ENCODE measurements at places on chromosomes 5 and 9.

GRCh38 chr5:179791881-179792611, 1.7 kb upstream of the LTC4S start:
- DNase-seq = no peak

DNA sequence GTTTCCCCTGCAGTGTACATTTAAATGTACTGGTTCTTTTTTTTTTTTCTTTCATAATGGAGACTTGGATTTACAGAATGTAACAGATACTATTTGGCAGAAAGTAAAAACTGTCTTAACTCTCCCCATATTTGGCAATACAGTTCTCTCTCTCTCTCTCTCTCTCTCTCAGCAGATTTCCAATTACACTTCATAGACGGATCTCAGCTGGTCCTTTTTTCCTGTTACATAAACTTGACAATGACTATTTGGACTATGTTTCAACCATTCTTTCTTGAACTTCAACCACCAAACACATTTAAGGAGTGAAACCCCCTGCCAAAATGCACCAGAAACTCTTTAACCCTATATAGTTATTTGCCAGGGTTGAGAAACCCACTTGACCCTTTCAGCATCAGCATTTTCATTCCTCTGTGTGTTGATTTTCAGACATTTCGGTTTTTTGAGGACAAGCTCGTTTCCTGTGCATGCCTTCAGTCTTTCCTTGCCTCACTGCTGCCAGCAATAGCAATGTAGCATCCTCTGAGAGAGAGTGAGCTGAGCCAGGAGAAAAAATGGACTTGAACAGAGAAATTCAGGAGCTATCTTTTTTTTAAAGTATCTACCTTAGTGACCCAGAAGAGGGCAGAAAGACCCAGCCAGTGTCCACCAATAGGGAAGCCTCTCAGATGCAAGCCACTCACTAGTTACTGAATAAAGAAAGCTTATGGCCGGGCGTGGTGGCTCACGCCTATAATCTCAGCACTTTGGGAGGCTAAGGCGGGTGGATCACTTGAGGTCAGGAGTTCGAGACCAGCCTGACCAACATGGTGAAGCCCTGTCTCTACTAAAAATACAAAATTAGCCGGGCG, 26.0 kb upstream of the GNA14 start:
- no peak for DNase-seq

- no peak for DNase-seq
Observed at GRCh38 chr9:118618084-118618483, 751.2 kb downstream of the BRINP1 start.

GRCh38 chr5:59746241-59746765, 147.2 kb downstream of the PDE4D start:
- no peak for DNase-seq

DNA sequence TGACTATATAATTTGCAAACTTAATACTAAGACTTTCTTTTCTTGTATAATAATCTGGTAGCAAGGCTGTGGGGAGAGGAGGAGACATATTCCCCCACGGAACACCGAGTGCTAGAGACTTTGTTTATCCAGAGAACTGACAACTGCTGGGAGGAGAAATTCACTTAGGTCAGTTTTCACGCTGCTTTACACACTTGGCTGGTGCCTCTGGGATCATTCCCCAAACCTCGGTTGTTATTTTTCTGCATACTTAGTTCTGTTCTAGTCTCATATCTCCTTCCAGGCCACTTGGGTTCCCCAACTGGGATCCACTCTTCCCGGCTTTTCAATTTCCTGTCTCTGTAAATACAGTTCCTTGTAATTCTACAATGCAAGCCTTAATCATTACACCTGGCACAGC, 238.2 kb upstream of the ADAMTS16 start:
- no peak for DNase-seq

- no peak for DNase-seq
Observed at GRCh38 chr9:73234008-73234360, 82.3 kb downstream of the ANXA1 start.

GRCh38 chr5:177404641-177405179, 4.2 kb upstream of the PFN3 start:
- no peak for DNase-seq

GRCh38 chr5:108303611-108304010, 78.3 kb downstream of the FBXL17 start:
- DNase-seq = no peak

GRCh38 chr9:73260506-73260905, 108.8 kb downstream of the ANXA1 start:
- no peak for DNase-seq

DNA sequence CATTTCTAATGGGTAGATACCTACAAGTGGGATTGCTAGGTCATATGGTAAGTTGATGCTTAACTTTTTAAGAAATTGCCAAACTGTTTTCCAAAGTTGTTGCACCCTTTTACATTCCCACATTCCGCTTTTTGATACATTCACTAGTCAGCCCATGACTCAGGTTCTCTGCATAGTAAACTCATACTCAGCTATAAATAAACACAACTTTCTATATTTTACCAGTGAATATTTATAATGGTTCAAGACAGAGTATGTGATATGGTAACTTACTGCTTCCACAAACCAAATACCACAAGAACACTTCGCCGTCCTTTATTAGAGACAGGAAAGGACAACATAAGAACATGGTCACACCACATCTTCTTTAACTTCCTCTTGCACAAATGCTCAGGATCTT, 54.0 kb downstream of the PLPP1 start:
- DNase-seq = no peak

- DNase-seq = no peak
Observed at GRCh38 chr5:76606701-76607100, 16.5 kb downstream of the F2RL2 start.

DNA sequence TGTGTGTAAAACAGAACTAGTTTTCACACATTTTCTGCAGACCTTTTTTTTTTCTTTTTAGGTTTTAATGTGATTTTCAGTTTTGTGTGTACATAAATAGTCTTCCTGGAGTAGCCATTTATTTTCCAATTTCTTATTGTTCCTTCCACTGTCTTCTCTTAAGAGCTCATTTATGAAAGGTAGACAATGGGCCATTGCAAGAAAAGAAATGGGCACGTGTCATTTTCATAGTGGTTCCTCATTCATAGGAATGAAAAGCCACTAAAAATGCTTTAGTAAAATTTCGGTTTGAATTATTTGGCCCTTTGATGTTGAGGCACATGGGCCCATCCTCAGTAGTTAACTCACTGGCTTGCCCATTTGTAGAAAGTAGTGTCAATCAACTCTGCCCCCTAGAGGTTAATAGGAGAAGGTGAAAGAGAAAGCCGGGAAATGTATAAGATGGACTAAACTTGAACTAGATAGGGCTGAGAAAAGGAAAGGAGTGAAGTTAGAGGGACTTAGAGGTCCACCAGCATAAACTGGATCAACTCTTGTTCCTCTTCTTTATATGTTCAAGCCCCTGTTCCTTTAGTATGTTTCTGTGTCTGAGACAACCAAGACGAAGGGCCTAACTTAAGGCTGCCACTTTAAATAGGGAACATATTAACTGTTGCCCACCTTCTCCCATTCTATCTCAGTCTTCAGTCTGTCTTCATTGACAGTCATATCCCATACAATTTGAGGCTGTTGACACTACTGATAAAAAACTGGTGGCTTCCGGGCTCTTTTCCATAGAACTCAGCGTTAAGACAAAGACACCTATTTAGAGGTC, 72.6 kb downstream of the SMARCA2 start:
- peak; percentile 16 for DNase-seq

DNA sequence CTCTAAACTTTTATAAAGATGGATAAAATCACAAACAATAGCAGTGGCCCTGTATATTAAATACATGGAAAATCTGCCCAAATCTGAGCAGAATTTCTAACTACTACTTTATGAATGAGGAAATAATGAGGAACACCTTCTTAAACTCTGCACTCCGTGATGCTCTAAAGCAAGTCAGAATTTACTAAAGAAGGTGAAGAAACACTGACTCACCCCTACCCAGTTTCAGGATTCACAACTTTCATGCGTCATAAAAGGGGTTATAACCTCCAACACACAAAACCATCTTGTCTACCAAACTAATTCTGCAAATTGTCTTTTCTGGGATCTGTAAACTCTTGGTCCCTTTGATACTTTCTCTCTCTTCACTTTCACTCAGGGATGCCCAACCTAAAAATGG, 561.1 kb upstream of the ACO1 start:
- no peak for DNase-seq

DNA sequence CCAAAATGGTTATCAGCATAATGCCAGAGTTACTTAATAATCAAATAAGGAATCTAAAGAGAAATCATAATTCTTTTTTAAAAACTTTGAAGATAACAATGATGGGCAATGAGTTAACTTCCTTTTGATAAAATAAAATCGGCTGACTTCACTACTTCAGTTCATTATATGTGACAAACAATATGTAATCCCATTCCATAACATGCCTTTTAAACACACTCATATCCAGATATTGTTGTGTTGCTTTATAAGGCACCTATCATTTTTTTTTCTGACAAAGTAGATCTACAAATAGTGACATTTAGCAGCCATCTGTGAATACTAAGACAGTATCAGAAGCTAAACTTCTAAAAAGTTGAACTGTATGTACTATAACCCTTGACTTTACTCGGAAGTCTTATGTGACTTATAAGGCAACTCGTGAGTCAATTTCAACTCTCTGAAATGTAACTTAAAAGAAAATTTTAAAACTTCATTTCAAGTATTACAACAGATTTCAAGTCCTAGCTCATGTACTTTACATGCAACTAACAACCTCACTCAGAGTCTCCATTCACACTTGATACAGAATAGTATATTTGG, 7.5 kb downstream of the ADAMTS6 start:
- no peak for DNase-seq

- DNase-seq = no peak
Observed at GRCh38 chr5:174410716-174411478, 313.5 kb upstream of the MSX2 start.

DNA sequence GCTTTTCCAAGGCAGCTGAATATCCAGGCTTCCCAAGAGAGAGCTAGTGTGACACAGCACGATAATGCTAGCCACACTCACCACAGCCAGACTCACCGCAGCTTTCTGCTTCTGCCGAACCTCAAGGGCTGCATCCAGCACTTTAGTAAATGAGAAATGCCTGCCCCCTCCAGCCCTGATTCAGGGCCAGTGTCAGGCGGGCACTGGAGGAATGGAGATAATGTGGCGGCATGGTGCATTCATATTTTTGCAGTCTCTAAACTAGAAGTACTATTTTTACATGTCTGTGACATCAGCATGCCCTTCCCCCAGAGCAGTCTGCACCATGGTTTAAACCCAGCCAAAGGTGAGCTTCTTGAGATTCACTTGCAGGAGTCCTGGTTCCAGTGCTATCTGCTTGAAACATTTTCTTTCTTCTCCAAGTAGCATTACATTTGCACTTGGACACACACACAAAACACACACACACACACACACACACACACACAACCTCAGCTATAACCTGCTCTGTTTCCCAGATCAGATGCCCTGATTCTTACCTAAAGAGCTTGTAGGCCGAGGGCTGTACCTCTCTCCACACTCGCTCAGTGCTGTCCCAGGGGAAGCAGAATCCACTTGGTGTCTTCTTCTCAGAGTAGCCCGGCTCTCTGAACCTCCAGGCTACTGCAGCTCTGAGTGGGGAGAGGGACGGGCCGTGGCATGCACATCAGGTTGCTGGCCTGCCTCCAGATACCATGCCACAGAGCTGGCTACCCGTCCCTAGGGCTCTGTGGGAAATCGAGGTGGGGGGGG, at the start of gene FGF1:
TSS of gene FGF1 (minus strand) at position 673 of the 792 bp plus-strand sequence. CDS start 71,963 bp downstream, outside the sequence.
- peak; percentile 78 for DNase-seq

GRCh38 chr9:108283696-108284095, 572.1 kb downstream of the ACTL7B start:
- DNase-seq = no peak

DNA sequence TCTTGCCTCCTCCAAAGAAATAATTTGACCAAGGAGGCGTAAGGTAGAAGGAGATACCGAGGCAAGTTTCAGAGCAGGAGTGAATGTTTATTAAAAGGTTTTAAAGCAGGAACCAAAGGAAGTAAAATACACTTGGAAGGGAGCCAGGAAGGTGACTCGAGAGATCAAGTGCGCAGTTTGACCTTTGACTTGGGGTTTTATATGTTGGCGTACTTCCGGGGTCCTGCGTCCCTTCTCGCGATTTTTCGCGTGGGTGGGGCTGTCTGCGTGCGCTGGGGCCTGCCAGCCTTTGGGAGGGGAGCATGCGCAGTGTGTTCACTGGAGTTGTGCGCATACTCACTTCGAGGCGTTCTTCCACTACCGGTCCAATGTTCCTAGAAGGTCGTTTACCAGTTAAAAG, 166.0 kb upstream of the IRX2 start:
- DNase-seq = no peak

DNA sequence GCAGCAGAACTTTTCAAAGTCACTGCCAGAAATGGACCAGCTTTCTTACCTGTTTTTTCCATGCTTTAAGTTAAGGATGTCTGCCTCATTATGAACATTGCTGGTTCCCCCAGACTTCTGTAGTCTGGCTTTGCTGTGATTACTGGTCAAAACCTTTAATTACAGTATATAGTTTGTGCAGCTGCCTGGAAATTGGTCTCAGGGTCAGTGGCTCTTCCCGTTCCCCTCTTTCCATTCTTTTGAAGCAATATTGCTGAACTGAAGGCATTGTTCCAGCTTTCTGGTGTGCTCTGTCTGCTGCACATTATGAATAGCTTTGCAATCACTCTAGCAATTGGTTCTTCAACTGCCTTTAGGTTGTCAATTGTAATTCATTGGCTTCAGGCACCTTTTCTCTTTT, 206.5 kb downstream of the ARL15 start:
- no peak for DNase-seq

DNA sequence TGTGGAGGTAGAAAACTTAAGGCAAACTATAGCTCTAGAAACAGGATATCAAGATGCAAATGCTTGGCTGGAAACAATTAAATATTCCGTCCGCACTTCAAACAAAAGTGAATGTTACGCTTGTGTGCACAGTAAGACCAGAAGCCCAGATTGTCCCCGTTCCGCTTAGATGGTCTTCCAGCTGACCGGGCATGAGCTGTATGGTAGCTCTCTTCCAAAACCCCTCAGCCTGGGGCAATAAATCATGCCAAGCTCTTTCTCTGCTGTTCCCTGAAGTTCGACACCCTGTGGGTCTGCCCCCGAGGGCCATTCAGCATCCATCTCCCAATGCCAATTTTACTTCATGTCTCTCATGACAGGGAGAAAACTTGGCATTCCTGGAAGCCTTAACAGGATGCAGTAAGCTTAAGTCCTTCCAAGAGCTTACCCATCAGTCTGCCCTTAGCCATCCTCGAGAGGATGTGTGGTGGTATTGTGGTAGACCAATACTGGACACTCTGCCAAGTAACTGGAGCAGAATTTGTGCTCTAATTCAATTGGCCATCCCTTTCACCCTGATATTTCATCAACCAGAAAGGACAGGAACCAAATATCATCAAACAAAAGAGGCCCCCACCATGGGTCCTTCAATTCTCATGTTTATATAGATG, 70.7 kb upstream of the RANBP6 start:
- DNase-seq = no peak

DNA sequence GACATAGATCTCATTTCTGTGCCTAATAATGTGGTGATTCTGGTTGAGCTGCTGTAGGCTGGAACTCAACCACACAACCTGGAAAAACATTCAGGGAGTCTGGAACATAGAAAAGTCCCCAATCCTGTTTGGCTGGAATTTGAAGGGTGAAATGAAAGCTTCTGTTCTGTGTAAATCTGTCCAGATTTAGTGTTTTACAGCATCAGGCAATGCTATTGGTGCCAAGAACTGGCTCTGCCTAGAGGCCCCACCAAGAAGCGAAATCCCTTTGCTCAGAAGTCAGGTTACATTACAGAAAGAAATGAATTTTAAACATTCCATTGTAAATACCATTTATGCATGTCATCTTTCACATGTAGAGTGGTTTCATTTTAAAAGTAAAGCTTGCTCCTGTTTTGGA, 56.3 kb downstream of the TMEM174 start:
- DNase-seq = no peak

Measured in NCI-H187 (cell line).